Thoracic aorta (tissue), 2 donors: ENCODE measurements at places on chromosomes 6 and 20.

DNA sequence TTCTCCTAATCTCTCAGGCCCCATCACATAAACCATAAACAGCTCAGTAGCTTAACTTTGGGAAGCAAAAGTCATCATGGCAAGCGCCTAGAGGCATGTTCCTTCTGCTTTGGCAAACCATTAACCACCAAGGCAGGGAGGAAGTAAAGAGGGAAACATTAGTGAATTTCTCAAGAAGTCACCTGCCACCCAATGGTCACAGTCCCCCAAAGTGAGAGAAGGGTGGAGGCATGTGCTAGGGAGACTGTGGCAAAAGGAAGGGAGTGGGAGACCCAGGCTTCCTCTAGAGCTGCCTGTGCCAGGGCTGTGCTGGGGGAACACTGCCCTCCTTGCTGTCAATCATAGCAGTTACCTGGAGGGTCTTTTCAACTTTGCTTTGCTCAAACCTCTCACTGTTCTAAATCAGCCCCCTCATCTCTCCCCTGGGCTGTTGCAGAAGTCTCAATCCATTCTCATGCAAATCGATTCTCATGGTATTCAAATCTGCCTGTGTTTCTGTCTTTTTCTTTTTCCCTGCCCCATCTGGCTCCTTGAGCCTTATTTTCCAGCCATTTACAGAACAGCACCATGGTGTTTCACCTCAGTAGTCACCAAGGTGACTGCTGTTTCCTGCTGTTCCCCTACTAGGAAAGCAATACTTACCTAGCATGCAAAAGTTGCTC lies 1.8 kb upstream of the RNF24 start:
- no peak for DNase-seq

DNA sequence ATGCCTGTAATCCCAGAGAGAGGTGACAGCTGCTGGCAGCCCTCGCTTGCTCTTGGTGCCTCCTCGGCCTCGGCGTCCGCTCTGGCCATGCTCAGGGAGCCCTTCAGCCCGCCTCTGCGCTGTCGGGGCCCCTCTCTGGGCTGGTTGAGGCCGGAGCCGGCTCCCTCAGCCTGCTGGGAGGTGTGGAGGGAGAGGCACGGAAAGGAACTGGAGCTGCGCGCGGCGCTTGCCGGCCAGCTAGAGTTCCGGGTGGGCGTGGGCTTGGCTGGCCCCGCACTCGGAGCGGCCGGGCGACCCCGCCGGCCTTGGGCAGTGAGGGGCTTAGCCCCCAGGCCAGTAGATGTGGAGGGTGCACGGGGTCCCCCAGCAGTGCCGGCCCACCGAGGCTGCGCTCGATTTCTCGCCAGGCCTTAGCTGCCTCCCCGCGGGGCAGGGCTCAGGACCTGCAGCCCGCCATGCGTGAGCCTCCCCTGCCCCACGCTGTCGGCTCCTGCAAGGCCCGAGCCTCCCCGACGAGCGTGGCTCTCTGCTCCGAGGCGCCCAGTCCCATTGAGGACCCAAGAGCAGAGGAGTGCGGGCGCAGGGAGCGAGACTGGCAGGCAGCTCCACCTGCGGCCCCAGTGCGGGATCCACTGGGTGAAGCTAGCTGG lies 34.6 kb downstream of the C6orf52 start:
- no peak for DNase-seq

- DNase-seq: no peak
These were observed 83.2 kb downstream of the LINC00237 start for GRCh38 chr20:21022925-21023324.

- DNase-seq: no peak
These were observed 23.5 kb upstream of the SIM1 start for GRCh38 chr6:100488244-100488643.

GRCh38 chr20:14544688-14545087 lies 207.3 kb upstream of the FLRT3 start:
- DNase-seq: no peak

GRCh38 chr6:87237804-87238203 lies 82.4 kb downstream of the ZNF292 start:
- DNase-seq: no peak

GRCh38 chr6:11437824-11438459 lies 99.6 kb upstream of the TMEM170B start:
- DNase-seq: no peak

DNA sequence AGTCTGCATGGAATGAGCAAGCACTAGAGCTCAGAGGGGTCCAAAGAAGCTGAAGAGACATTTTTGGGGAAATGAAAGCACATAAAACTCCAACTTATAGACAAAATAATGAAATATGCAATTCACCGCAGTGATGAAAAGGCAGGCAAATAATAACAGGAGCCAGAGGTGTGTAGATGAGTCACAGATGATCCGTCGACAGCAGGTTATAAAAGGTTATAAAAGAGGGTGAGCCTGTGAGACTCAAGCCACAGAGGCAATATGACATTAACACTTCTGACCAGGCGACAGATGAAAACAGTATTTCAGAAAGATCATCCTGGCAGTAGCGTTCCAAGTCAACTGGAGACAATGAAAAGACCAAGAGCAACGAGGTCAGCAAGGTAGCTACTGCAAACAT lies 35.8 kb upstream of the ANKRD60 start:
- DNase-seq: no peak

DNA sequence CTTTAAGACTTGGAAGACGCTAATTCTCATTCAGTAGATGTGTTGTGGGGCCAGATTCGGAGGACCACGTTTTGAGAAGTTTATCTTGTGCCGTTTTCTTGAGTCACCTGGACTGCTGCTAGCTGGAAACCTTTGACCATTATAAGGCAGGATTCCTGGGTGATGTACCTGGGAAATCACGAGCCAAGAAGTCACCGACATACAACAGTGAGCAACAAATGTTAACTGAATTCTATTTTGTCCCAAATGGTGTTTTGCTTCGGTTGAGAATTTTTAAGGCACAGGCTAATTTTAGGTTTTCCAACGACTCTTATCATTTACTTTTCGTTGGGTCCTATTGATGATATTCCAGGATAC lies 93.4 kb upstream of the BTN3A2 start:
- no peak for DNase-seq

DNA sequence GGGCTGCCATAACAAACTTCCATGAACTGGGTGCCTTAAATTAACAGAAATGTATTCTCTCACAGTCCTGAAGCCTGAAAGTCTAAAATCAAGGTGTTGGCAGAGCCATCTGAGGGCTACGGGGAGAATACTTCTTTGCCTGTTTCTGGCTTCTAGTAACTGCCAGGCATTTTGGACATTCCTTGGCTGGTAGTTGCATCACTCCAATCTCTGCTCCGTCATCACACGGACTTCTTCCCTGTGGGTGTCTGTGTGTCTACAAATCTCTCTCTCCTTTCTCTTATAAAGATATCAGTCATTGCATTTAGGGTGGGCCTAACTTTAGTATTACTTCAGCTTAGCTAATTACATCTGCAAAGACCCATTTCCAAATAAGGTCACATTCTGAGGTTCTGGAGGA lies 20.9 kb upstream of the PERP start:
- DNase-seq: no peak

GRCh38 chr6:49636713-49637349 lies at the start of gene RHAG:
TSS of gene RHAG (minus strand) at chr6:49636839. CDS start at chr6:49636812, 27 bp downstream.
- DNase-seq: no peak

DNA sequence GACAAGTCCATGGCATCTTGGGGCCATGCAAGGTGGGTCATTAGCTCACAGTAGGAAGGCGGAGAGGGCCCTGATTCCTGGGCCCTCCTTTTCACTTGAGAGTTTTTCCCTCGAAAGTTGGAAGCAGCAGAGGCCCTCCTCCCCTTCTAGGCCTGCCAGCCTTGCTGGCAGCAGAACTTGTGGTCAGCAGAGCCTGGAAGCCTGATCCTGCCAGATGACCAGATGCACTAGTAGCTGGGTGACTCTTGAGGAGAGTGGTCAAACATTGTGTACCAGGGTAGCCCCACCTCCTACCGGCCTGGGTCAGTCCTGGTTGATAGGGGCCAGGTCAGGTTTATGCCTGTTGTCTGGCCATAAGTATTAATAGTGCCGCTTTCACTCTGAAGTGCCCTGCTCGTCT lies 3.8 kb upstream of the HMGA1 start:
- no peak for DNase-seq

- DNase-seq: no peak
These were observed 16.4 kb downstream of the PIGT start for GRCh38 chr20:45432294-45432693.

- no peak for DNase-seq
These were observed 52.2 kb downstream of the ZMYND8 start for GRCh38 chr20:47304287-47304686.

DNA sequence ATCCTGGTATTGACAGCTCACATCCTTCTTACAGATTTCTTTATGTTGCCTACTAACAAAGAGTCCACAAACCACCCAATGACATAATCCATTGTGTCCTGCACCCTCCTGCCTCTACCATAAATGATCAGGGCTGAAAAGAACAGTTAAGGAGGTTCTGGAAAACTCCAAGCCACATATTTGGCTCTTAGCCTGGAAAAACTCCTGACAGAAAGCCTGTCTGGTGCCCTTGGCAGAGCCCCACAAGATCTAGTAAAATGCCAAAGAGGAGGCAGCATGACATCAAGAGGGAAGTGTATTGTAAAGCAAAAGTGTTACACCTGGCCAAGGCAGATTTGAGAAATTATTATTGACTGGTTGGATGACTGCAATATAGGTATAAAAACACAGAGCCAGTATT lies 126.4 kb upstream of the VGLL2 start:
- DNase-seq: no peak

DNA sequence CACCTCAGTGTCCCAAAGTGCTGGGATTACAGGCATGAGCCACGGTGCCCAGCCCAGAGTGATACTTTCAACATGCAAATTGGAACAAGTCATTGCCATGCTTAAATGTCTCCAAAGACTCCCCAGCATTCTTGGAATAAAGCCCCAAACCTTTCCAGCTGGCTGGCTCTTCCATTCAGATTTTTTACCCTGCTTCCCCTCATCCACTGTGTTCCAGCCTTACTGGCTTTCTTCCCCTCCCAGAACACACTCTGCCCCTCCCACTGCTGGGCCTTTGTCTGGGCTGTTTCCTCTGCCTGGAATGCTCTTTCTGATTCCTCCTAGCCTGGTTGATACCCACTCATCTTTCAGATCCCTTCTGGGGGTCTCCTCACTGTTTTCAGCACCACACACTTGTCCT lies 40.1 kb upstream of the NNAT start:
- no peak for DNase-seq

DNA sequence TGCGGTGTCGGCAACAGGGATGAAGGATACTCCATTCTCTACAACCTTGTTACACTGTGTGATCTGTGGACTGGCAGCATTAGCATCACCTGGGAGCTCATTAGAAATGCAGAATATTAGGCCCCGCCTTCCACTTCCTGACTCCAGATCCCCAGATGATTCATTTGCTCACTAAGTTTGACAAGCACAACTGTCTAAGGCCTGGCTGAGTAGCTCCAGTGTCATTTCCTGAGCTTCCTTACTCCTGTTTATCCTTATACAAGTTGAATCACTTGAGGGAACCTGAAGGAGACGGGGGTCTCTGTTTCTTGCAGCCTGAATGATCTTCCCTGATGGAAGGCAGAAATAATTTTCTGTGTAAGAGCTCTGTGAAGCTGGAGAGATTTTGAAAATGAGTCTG lies 32.7 kb upstream of the PROKR2 start:
- no peak for DNase-seq

GRCh38 chr6:108616544-108616943 lies 55.8 kb downstream of the FOXO3 start:
- DNase-seq: no peak

GRCh38 chr20:54255157-54255556 lies 47.3 kb downstream of the PFDN4 start:
- DNase-seq: no peak

DNA sequence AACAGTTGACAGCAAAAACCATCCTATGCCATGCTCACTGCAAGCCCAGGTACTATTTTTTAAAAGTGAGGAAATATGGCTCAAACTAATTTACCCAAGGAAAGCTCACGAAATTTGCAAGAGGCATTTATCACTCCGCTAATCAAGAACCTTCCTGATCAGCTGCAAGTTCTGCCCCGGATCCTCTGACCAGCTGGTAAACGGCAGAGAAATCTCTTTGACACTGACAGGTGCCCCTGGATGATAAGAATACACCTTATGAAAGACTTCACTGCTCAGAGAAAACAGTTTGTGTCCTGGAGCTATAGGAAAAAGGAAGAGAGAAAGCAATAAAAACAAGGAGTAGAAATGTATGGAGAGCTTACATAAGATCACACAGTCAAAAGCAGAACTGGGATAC lies 6.4 kb downstream of the CNKSR3 start:
- no peak for DNase-seq

GRCh38 chr6:22073516-22074198 lies 223.2 kb downstream of the PRL start:
- no peak for DNase-seq

DNA sequence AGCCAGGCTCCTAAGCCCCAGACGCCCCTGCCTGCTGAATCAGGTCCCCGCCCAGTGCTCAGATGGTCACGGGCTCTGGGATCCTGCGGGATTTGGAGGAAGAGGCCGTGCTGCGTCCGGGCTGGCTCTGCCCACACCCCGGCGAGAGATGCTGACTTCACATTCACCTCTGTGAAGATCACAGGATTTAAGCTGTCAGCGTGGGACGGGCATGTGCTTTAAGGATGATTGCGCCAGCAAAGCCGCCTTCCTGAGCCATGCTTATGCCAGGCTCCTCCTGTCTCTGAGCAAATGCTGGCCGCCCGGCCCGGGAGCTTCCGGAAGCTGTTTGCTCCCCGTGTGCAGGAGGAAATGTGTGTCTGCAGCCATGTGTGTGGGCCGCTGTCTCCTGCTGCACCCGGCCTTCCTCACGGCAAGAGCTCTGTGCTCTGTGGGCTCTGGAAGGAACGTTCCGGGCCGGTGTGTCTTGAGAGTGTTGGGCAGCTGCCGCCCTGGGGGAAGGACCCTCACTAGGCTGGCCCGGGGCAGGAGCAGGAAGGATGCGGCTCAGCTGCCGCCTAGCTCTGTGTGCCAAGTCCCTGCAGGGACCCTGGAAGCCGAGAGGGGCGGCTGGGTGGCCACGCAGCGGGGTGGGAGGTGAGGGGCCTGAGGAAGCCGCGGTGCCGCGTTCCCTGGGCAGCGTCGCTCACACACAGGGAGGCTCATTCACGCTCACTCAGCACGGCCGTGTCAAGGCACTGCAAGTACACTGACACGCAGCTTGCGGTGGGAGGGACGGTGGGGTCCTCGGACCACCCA lies 19.0 kb upstream of the BHLHE23 start:
- no peak for DNase-seq

DNA sequence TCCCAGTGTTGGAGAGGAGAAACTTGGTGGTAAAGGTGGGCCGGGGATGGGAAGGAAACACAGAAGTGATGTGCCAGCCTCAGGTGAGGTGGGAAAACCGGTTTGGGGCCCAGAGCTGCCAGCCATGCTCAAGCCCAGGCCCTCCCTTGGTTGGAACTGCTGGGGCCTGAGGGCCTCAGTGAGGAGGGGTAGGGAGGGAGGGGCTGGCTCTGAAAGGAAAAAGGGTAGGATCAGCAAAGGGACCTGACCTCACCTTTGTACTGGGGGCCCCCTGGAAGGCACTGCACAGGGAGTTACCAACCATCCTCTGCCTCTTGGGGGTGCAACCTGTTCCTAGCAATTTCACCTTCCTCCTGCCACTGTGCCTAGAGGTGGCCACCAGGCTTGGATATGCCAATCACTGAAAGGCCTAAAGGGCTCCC lies 1.8 kb upstream of the SPEF1 start:
- DNase-seq: no peak
